ENCODE measurements at places on chromosomes 16 and 17.

DNA sequence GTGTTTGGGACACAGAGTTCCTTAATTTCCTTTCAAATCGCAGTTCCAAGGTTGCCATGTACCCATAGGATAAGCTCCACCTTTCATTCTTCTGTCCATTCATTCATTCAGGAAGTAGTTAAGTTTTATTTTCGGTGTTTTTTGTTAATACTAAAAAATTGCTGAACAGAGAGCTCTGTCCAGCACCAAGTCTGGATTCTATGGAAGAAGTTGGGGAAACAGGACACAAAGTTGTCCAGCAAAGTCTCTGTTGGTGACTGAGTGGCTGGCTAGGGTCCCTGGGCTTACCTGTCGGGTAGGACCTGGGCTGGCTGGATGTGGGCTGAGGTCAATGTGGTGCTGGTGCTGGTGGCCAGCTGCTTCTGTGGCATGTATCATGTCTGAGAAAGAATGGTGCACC lies 17.6 kb upstream of the CCL2 start:
- no peak for DNase-seq

- peak; percentile 80 for DNase-seq
Observed at GRCh38 chr16:67447508-67448076, 16.7 kb downstream of the HSD11B2 start.

GRCh38 chr16:79962962-79963361 lies 362.4 kb upstream of the MAF start:
- no peak for DNase-seq

GRCh38 chr16:55911616-55912015 lies 36.4 kb upstream of the CES5A start:
- DNase-seq = no peak

GRCh38 chr17:3318336-3318735 lies 20.2 kb upstream of the OR3A1 start:
- DNase-seq = no peak

DNA sequence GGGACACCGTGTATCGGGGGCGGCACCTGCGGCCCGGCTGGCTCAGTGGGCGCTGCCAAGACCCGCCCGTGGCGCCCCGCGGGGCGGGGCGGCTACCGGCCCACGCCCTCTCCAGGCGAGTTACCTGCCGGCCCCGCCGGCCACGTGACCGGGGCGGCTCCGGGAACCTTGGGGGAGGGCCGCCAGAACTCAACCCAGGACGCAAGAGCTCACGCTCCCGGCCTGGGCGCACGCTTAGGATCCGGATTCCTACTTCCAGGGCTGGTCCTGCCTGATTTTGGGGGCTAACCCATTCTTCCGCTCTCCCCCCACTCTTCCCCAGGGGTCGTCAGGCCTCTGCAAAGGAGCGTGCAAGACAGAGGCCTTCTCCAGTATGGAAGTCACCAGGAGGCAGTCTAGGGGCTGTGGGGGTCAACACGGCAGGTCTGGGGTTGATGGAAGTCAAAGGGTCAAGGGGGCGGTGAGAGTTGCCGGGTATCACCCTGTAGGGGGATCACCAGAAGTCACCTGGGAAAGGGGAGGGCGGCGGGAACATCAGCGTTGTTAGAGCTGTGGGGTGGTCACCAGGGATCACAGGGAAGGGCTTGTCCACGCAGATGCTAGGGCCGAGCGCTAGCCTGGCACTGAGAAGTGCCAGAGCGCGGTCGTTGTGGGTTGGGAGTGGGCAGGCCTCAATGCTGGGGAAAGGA lies 354 bp upstream of the ESRP2 start:
- DNase-seq = no peak
